Activated CD4-positive, alpha-beta T cell treated with anti-CD3 and anti-CD28 coated beads, Interleukin-2, Interleukin-6, amounts not matched to agents 100 ng/mL and 50 ng/mL, durations not matched to agents 16 hours and 8 hours (primary cell): ENCODE measurements at places on chromosomes 16 and 17.

GRCh38 chr17:69773081-69773480 lies 301.9 kb upstream of the KCNJ16 start:
- no peak for DNase-seq

- DNase-seq = no peak
Observed at GRCh38 chr16:72131036-72131435, 37.4 kb downstream of the DHX38 start.

DNA sequence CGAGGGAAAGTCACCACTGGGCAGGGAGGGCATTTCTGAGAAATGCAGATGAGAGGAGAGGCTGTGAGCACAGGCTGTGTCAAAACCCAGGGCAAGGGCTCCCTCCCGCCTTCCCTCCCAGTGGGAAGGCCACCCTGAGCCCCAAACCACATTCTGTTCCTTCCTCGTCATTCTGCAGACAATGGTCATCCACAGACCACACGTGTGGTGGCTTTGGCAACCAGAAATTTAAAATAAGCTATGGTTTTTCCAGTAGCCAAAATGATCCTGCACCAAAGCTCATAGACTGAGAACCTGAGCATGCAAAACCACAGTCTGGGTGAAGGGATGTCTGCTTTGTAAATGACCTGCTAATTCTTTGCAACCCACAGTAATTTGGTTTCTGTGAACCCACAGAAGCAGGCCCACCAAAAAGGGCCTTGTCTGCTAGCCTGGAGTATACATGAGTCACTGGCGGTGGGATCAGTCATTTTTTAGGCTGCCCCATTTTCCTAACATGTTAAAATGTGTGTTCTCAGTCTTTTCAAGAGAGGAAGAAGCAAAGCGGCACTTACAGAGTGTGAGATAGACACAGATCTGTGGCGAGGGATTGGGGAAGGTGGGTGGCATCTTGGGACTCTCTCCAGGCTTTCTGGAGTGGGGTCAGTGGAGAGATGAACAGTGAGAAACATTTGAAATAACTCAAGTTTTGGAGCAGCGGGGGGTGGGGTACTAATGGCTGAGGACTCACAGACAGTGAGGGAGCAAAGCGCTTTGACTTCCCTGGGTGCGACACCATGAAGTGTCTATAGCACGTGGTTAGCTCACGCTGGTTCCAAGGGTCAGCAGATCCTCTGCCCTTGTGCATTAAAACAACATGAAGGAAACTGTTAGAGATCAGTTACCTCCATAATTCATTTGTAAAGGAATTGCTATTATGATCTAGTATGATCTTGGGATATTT lies 20.5 kb downstream of the GRB7 start:
- peak; percentile 85 for DNase-seq

- DNase-seq = no peak
Observed at GRCh38 chr16:68009157-68009735, 6.5 kb downstream of the DPEP2NB start.

DNA sequence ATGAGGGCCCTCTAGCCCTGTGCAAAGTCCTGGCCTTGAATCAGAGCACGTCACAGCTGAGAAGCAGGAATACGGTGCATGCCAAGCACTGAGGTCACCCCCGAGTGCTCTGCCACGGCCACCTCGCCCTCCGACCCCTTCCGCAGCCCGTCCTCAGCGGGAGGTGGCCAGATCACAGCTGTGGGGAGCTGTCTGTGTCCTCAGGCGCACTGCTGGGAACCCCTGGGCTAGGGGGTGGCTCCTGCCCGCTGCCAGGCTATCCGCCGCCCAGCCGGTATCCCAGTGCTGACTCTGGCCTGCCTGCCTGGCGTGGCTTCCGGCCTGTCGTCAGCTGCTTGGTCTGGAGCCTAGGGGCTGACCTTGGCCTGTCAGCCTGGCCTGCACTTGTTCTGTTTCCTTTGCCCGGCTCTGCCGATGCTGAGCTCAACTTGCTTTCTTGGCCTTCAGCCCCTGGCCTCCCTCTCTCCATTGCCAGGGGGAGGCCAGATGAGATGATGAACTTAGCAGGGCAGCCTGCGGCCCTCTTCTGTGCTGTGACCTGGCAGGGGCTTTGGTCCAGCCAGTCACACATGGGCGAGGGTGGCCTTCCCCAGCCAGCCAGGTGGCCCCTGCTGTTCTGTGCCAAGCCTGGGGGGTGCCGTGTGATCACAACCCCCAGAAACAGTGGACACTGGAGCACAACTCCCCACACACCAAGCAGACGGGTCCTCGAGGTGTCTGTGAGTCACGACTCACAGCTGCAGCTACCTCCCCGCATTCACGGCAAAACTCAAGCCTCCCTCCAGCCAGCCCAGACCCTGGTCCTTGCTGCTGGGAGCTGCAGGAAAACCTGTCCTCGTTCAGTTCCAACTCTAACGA lies 77.3 kb downstream of the ZDHHC7 start:
- DNase-seq = no peak

DNA sequence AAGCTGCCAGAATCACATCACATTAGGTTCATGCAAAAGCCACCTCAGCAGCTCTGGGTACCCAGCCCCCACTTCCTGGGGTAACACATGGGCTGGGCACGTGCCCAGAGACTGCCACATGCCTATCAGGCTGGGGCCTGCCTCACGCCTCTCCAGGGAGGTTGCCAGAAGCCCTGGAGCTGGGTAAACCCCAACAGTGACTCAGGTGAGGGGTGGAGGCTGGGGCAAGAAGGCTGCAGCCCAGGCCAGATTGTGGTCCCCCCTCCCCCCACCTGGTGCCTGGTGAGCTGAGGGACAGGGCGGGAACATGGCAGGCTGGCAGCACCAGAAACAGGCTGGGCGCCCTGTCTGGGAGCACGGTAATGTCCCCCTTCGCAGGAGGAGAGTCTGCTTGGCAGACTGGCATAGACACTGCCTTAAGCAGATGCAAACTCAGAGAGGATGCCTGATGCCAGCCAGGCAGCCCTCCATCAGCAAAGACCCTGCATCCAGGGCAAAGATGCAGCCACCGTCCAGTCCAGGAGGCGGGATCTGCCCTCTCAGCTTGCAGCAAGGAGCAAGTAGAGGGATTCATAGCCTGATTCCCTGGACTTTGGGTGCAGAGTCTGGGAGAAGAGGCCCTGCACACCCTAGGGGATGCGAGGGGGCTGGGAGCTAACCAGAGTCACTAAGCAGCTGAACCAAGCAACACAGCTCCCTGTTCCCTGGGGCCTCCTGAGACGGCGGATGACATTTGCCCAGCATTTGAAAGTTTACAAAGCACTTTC lies 28.8 kb downstream of the NGFR start:
- DNase-seq = peak; percentile 61

DNA sequence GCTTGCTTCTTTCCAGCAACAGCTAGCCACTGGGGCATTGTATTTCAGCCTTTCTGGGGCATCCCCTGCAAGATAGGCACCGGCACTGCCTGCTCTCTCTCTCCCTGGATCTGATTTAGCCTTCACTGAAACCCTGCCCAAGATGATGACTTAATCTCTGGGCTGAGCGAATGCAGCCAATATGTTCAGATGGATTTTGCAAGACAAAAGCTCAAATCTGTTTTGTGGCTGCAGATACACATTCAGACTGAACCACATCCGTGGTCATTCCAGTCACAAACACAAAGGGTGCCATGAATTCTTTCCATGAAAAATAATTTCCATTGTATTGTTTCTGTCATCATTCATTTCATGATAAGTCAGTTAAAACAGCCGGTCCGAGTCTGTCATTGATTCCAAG lies 24.2 kb downstream of the SOST start:
- DNase-seq = no peak

DNA sequence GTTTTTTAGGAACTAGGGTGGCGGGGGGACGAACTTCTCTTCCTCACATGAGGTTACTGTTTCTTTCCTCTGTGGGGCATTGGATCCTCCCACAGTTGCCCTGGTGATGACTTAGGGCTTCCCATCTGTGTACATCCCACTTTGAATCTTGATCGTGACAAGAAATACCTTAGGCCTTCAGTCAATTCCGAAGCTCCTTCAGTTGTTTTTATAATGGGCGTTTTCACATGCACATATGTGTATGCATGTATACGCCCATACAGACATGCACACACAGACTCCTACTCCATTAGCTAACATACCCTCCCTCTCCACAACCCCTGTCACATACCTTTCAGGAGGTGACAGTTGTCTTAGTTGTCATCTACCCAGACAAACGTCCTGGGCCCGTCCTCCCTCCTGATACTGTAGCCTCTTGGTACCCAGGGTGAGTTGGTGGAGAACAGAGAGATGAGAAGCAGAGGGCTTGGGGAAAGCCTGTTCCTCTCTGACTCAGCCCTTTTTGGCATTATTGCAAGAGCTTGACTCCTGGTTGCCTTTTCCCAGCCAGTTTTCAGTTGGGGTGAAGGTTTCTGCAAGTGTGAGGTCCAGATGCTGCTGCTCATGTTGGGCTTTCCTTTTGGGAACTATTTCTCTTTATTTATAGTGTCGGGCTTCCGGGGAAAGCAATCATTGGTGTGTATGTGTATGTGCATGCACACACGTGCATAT lies 2.2 kb upstream of the AOC2 start:
- no peak for DNase-seq

DNA sequence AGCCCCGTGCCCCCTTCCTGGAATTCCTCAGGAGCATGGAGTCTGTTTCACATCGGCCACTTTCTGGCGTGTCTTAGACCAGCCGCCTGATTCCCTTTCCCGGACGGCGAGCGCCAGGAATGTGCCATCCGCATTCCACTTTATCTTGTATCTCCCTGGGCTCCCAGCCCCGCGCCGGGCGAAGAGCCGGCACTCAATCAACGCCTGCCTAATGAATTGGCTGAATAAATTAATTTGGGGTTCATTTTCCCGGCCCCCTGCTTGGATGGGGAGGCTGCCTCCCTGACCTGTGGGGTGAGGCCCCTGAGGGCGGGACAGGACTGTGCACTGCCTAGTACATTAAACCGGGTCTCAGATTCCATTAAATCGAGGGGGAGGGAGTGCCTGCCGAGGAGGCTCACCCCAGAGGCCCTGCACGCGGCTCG lies 282.3 kb upstream of the TNRC6C start:
- DNase-seq = no peak

DNA sequence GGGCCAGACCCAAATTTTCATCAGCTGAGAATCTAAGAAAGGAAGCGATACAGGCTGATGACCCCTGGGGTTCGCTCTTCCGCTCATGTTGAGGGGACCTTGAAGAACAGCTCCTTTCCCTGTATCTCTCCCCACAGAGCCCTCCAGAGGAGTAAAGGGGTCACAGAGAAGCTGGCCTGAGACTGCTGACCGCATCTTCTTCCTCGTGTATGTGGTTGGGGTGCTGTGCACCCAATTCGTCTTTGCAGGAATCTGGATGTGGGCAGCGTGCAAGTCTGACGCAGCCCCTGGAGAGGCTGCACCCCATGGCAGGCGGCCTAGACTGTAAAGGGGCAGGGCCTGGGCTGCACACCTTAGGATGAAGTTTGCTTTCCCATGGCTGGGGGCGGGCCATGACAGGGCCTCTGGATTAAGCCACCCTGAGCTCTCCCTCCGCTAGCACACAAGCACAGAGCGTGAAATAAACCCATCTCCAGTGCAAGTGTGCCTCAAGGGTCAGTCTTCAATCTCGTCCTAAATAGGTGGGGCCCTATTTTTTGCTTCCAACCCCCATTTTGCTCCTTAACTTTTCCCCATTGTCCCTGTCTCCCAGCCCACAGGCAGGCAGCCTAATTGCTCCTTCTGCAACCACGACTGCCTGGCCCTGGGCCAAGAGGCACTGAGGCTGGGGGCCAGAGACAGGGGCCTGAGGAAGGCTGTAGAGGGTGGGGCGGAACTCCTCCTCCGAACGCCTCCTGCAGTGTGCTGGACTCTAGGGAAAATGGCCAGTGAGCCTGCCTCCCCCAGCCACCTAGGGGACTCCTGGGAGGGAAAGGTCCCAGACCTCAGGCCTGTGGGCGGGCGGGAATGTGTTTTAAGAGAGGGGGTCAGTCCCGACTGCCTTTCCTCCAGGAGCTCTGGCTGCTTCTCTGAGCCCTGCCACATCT lies 3.6 kb downstream of the ZACN start:
- DNase-seq = no peak

DNA sequence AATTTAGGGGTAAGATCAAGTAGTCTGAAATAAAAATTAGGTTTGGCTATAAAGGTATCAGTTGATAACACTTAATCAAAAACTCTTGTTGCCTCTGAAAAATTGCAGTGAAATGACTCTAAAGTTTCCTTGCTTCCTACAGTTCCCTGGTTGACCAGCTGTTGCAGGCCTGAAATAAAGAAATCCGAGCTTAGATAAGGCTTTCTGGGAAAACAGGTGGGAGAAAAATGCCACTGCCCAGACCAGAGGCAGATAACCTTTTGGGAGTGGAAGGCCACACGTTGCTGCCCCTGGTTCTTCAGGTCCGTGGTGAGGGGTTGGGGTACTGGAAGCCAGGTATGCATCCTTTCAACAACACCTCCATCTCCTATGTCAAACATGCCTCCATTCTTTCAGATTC lies 111.3 kb downstream of the HS3ST3A1 start:
- no peak for DNase-seq

DNA sequence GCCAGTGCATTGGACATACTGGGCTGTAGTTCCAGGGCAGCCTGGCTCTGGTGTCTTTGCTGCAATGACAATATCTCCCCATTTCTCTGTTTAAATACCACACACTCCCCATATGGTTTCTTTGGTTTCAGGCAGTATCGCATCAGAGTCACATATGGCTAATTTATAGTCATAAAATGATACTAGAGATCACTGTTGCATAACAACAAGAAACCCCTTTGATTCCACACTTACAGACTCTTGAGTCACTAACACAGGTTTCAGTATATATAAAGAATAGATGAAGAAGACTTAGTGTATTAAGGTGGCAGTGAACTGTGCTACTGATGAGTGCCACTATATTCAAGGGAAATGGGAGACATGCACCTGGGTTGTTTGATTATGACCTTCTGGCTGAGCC lies 281.6 kb downstream of the WWOX start:
- no peak for DNase-seq

DNA sequence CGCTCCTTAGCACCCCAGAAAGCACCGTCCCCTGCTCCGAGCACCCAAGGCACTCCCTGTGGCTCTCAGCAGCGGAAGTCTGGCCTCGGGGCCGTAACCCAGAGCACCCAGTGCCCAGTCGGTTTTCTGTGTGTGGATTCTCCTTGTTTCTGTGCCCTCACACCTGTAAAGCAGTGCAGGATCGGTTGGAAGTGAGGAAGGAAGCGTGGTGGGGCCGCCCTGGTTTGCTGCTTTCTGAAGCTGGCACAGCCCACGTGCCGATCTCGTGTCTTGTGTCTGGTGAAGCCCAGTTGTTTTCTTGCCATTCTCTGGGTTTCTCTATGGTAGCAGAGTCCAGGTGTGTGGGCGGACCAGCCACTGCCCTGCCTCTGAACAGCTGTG lies 3.7 kb downstream of the ACSF3 start:
- DNase-seq = no peak

DNA sequence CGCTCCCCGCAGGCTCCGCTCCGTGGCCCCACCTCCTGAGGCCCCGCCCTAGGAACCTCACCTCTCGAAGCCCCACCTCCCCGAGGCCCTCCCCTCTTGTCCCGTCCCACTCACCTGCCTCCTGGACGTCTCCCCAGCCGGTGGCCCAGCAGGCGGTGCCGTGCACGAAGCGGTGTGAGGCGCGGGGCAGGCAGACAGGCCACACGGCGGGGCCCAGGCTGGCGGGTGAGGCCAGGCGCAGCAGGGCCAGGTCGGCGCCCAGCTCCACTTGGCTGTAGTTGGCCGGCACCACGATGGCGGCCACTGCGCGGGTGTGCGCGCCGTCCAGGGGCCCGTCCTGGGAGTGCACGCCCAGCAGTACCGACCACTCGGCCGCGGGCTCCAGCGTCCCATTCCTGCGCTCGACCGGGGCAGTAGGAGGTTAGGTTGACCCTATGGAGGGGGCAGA lies 1.6 kb downstream of the PRSS36 start:
- DNase-seq = no peak
